ENCODE measurements at places on chromosomes 7 and 10.

GRCh38 chr10:78194050-78194449 is 160.4 kb downstream of the RPS24 start:
- no peak for DNase-seq

GRCh38 chr10:118669020-118669791 is 73.8 kb upstream of the PRLHR start:
- DNase-seq: no peak

DNA sequence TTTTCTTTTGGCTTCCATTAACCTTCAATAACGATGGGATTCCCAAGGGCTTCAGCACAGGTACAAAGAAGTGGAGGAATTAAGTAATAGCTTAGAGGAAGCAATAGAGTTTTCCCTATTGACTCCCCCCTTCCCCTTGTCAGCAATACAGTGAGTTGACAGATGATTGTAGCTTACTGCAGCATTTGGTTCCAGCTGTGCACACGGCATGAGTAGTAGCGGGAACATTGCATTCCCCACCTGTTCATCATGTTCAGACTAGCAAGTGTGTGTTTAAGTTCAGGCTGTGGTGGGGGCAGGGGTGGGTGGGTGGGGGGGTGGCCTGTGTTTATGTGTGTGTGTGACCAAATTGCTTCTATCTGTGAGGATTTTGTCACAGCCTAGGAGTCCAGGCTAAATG is 4.6 kb upstream of the ADRA2A start:
- no peak for DNase-seq

DNA sequence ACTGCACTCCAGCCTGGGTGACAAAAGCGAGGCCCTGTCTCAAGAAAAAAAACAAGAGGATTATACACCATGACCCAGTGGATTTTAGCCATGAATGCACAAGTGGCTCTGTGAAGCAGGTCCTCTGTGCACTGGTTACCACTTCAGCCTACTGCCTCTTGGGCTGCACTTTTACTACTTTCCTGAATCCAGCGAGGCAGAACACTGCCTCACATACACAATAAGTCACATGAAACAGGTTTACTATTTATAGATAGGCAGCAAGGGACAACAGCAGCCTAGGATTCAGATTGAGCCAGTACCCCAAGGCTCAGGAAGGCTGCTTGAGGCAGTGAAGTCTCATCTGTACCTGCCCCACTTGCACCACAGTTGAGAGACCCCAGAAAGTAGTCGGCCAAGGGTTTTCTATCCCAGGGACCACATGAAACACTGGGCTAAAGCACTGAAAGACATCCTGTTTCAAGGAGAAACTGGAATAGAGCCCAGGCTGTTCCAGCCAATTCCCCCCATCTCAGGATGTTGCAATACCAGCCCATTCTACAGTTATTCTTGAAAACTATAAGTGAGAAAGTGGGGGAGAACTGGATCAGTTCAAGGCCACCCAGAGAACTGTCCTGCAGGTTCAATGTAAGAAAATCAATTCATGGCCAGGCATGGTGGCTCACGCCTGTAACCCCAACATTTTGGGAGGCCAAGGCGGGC is 10.3 kb upstream of the OGDH start:
- no peak for DNase-seq

DNA sequence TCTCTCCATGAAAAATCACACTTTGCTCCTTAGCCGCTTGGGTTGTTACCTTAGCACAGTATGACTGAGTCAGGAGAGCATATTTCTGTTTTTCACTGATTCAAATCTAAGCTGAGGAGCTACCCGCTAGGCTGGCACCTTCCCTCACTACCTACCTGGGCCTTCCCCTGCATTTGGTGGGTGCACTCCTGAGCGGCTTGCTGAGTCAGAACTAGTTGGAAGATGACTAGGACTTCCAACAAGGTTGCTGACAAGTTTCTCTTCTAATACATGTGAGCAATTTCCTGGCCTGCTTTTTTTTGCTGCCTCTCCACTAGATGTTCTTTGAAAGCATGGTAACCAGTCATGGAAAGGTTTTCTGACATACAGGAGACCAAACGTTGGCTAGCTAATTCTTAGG is 43.8 kb upstream of the SEC61G start:
- no peak for DNase-seq

DNA sequence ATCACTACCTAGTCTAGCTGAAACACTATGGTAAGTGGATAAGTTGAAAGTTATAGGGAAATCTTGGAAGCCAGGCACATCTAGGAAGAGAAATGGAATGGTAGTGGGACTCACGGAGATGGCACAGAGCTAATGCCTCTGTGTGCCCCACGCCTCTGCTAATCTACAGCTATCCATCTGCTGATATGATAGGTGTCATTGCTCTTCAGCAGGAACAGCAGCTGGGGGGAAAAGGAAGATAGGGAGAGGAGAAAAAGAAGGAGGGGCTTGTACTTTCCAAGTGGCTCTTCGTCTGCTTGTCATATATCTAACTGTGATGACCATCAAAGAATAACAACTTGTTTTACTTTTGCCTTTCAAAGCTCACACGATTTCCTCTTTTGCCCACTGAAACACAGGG is 1199.1 kb upstream of the SORCS1 start:
- no peak for DNase-seq

GRCh38 chr10:99368646-99369045 is 39.5 kb downstream of the CNNM1 start:
- no peak for DNase-seq

- DNase-seq: no peak
Measured at GRCh38 chr7:133645884-133646391, 393.1 kb downstream of the EXOC4 start.

DNA sequence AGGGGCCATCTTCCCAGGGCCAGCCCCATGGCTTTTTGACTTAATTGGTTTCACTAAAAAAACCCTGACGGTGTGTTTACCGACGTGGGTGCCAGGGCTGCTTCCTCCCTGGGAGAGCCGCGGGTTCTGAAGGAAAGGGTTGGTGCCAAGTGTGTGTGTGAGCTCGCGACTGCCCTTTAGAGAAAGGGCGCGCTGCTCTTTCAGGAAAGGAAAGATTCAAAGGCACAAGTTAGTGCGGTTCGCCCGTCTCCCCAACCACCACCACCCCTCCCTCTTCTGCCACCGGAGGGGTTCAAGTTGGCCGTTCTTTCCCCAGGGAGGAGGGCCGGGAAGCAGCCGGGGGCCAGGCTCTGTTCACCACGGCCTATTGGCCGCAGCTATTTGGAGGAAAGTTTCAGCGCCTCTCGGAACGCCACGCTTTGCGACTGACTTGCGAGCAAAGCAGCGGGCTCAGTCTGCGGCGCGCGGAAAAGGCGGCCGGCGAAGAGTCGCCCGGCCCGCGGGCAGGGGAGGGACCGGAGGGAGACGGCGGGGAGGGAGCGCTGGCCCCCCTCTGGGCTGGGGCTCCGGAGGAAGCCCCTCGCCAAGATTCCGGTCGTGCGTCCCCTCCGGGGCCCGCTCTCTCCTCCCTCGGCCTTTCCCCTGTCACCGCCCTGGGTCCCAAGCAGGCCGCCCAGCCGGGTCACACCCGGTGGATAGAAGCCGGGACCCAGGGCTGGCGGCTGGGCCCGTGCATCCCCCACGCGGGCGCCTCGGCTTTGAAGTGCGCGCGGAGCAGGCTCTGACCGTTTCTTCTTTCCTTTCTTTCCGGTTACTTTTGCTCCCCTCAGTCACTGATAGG is 165.9 kb upstream of the PPP1R3A start:
- peak; percentile 72 for DNase-seq

DNA sequence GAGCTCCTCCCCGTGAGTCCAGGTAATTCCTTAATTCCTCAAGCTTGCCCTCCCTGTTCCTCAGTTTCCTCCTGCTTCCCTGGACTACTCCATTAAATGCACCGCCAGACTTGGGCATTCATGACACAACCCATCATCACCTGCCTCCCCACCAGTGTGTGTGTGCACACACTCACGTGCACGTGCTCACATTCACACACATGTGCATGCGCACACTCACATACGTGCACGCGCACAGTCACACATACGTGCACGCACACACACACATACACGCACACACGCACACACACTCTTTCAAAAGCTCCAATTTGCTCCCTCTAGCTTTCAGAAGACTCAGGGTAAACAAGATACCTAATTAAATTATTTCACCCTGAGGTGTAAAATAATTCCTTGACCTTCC is 216.7 kb downstream of the FAM107B start:
- DNase-seq: no peak

- no peak for DNase-seq
Measured at GRCh38 chr7:139937715-139938114, 108.7 kb downstream of the TBXAS1 start.

DNA sequence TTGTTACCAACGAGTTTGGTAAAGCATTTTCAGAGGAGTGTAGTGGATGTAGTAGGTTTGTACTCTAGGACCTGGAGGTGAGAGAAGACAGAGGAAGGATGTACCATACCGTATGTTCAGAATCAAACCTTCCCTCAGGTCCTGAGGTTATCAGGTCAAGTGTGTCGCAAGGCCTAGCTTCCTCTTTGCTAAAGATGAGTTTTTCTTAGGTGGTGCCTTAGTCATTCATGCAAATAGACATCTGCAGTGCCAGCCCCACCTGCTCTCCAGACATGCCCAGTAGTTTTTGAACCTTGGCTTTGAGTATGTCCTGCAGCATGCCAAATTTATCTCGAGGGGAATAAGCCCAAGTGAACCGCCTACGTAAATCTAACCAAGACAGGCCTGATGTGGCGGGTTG is 71.3 kb downstream of the HDAC9 start:
- DNase-seq: no peak

GRCh38 chr7:102841290-102841689 is 71.5 kb upstream of the LRRC17 start:
- DNase-seq: no peak

- DNase-seq: no peak
Measured at GRCh38 chr10:21030091-21030490, 133.0 kb upstream of the NEBL start.

DNA sequence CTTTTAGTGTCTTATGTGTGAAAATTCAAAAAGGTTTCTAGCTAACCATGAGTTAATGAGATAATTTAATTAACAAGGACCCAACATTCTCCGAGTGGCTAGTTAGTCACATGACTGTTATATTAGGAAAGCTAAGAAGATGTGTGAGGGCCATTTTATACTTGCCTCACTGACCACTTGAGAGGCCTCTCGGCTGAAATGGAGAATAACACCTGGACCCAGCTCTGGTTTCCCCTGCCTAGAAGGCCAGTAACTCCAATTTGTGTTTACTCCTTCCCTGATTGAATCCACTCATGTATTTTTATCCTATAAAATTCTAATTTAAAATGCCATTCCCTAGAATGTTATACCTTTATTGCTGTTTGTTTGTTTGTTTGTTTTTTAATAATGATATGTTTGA is 1091.2 kb downstream of the KCNMA1 start:
- DNase-seq: no peak

- no peak for DNase-seq
Measured at GRCh38 chr10:86199041-86199440, 167.6 kb downstream of the GRID1 start.

GRCh38 chr7:117076426-117076943 is 123.2 kb downstream of the ST7 start:
- peak; percentile 70 for DNase-seq

- no peak for DNase-seq
Measured at GRCh38 chr10:36612436-36612835, 513.0 kb upstream of the ANKRD30A start.

- no peak for DNase-seq
Measured at GRCh38 chr10:124992462-124993344, 50.8 kb downstream of the ZRANB1 start.

DNA sequence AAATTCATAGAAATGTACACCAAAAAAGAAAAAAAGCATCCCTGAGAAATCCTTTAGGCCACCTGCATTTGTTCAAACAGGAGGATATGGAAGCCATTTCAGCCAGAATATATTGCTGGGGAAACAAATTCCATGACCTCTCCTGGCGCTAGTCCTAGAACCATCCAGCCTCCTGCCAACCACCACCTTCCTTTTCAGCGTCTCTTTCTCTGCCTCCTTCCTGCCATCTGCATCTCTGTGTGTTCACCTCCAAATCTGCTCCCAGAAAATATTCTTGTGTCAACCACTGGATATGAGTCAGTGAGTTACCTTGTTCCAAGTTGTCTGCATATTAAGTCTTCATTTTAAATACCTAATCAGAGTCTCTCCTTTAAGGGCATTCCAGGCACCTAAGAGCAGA is 50.6 kb upstream of the NPY start:
- no peak for DNase-seq

- DNase-seq: peak; percentile 58
Measured at GRCh38 chr7:151137076-151137675, 30.3 kb downstream of the GBX1 start.

GRCh38 chr10:97539523-97540200 is 32.9 kb upstream of the ANKRD2 start:
- no peak for DNase-seq

GRCh38 chr10:103693812-103694205 is 161.6 kb downstream of the SH3PXD2A start:
- no peak for DNase-seq

- DNase-seq: no peak
Measured at GRCh38 chr10:129656642-129657041, 189.6 kb downstream of the MGMT start.

- no peak for DNase-seq
Measured at GRCh38 chr10:13887761-13888160, 301.0 kb downstream of the PRPF18 start.

DNA sequence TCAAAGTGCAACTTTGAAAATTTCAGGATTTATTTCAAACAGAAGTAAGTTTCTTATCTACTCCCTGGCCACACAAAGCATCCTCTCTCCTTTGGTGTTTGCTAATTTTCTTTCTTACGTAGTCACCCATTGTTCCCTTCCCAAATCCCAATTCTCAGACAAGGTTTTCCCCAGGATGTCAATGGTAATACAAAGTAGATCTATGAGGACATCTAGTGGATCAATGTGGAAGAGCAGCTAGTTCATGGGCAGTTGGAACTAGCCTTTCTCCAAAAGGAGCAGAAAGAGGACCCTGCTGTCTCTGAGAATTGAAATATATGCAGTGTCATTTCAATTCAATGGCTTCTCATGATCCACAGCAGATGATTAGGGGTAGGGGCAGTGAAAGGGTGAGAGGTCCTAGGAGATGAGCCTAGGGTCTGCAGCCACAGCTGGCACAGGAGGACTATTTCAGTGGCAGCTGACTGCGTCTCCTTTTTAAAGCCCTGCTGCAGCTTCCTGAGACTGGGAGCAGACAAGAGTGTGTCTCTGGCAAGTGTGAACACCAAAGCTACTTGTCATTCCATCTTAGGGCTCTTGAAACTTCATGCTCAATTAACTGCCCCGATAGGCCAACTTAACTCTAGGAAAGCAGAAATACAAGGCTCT is 632.6 kb downstream of the KCNMA1 start:
- DNase-seq: no peak

DNA sequence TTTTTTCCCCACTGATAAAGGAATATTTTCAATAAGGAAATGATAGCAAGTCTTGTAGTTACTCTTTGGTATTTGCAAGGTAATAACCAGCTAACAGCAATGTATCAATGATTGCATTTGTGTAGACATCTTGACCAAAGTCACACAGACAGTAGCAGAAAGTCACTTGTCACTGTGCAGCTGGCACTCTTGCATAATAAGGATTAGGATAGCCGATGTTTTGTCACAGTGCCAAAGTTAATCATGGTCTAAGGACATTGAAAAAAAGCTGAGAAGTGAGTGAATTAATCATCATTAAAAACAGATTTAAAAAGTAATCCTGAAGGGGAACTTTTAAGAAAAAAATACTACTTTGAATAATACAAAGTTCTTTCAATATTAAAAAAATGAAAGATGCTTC is 834.3 kb upstream of the C7orf33 start:
- no peak for DNase-seq
